ENCODE measurements at places on chromosomes 6 and 20.

DNA sequence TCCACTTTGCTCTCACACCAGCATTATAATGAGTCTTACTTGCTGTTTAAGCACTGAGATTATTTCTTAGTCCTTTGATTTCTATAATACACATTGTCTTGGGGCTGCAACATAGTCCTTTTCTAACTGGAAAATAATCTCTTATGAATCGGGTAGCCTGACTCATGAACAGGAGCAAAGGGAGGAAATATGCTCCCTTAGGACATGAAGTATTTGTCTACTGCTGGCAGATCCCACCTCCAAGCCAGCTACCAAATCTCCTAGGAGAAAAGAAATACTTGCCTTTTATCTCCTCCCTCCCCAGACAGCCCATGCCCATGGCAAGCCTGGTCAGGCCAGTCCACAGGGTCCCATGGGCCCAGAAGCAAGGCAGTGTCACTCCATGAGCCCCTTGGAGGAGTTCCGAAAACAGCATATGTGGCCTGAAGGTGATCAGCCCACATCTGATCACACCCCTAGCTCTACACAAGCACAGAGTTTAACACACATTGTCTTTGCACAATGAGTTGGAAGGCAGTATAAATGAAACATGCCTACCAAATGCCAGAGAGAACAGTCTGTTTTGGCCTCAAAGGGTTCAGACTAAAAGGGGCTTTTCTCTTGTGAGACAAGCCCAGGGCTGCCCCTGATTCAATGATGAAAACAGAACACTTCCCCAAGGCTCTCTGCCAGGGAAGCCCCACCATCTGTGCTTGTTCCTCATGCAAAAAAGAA is 37.1 kb upstream of the SLC4A11 start:
- no peak for DNase-seq

DNA sequence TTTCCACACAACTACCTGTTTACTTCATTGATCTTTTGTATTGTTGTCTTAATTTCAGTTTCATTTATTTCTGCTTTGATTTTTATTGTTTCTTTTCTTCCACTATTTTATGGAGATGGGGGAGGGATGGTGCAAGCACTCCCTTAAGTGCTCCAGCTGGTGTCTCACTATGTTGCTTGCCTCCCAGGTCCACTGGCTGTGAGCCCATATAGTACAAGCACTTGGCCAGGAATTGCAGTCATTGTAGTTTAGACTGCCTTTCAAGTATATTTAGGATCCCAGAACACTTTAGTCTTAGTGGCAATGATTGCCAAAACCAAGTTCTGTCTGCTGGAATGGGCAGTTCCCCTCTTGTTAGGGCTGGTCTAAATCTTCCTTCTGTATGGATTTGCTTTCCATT is 34.9 kb upstream of the MAN1A1 start:
- DNase-seq: no peak

GRCh38 chr6:7433121-7433617 is 43.6 kb downstream of the RIOK1 start:
- DNase-seq: no peak

DNA sequence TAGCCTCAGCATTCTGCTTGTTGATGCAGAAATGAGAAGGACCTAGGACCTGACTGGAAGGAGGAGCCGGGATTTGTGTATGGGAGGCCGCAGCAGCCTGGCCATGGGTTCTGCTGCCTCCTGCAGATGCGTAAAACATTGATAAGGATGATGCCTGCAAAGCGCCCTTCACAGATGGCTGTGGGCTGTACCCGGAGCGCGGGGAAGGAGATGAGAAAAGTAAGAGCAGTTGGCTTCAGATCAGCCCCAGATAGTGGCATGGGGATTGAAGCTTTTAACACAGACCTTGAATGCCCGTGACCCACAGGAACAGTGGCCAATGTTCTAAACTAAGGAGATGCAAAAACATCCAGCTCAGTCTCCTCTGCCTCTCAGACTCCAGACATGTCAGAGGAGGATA is 136.4 kb upstream of the KCNG1 start:
- no peak for DNase-seq

GRCh38 chr6:167565388-167565787 is 240.5 kb downstream of the TTLL2 start:
- no peak for DNase-seq

- DNase-seq: no peak
Measured at GRCh38 chr6:149015535-149016525, 269.0 kb downstream of the UST start.

GRCh38 chr6:77124604-77125003 is 338.7 kb downstream of the HTR1B start:
- DNase-seq: no peak

GRCh38 chr6:155436981-155437749 is 18.5 kb downstream of the NOX3 start:
- DNase-seq: no peak

DNA sequence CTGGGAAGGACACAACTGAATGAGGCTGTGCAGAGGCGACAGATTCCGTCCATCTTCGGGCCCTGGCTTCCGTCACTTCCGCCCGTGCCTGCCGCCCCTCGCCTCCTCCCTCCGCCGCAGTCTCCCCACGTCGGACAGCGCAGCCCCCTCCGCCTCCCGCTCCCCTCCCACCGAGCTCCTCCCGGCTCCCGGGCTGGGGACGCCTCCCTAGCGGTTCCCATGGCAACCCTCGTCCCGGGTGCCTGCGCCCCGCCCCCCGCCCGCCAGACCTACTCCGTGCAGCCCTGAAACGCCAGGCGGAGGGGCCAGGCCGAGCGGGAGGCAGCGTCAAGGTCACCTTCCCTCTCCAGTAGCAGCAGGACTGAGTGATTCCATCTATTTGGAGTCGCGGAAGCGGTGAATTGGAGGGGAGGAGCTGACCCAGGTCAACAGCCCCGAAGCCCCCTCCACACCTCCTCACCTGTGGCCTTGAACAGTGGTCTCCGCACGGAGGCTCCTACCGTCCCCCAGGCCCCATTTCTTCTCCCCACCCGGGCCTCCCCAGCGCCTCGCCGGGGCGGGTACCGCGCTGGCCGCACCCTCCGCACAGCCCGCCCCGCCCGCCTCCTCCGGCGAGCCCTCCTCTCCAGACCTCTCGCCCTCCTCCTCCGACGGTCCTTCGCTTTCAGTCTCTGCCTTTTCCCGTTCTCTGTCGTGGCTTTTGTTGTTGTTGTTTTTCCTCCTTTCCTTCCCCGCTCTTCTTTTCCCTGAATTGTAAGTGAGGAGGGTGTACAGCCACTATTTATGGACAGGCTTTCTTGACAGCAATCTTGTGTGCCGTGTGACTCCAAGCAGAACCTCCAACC is 951 bp downstream of the NRSN2 start:
- DNase-seq: peak; percentile 60
